ENCODE measurements at places on chromosomes 11 and 22. TPM values are rescaled to one million over a fixed set of nuclear protein-coding genes. Genes with fewer than 3 reads are reported as not detected.

CDC42BPG gene
- total RNA-seq = 0.37 TPM

PANX3 gene
- not detected for total RNA-seq

GNG3 gene
- not detected for total RNA-seq

IGLL1 gene
- total RNA-seq = not detected

CD6 gene
- total RNA-seq = 438 TPM

MS4A15 gene
- total RNA-seq = not detected

ZNF280B gene
- total RNA-seq = 2.4 TPM

MS4A1 gene
- total RNA-seq = not detected

BTBD18 gene
- not detected for total RNA-seq

C11orf87 gene
- not detected for total RNA-seq

PITPNM1 gene
- 111 TPM for total RNA-seq

NAP1L4 gene
- total RNA-seq = 344 TPM

LRRC74B gene
- not detected for total RNA-seq

GLB1L3 gene
- 15.7 TPM for total RNA-seq

CEND1 gene
- 3.9 TPM for total RNA-seq

RASL10A gene
- total RNA-seq = 0.61 TPM

FLRT1 gene
- not detected for total RNA-seq

KRTAP5-9 gene
- 0.22 TPM for total RNA-seq

SMIM35 gene
- total RNA-seq = not detected

GLYATL1 gene
- not detected for total RNA-seq

MS4A6A gene
- total RNA-seq = not detected

YAP1 gene
- total RNA-seq = 0.30 TPM

FOSL1 gene
- total RNA-seq = 18.7 TPM

CHADL gene
- total RNA-seq = 0.41 TPM

BSX gene
- not detected for total RNA-seq

SCGB2A2 gene
- total RNA-seq = not detected

RASD2 gene
- not detected for total RNA-seq

OR2AG2 gene
- not detected for total RNA-seq

ZC3H7B gene
- 28.3 TPM for total RNA-seq

OR51B5 gene
- not detected for total RNA-seq

CECR2 gene
- 0.06 TPM for total RNA-seq

IL18BP gene
- total RNA-seq = 21.9 TPM

EIF4G2 gene
- total RNA-seq = 1,188 TPM

ARFIP2 gene
- 44.0 TPM for total RNA-seq

SLC25A18 gene
- not detected for total RNA-seq

PLAAT3 gene
- total RNA-seq = 5.4 TPM

KCNJ11 gene
- total RNA-seq = not detected

OR52H1 gene
- not detected for total RNA-seq

FAM227A gene
- 0.63 TPM for total RNA-seq

MRPL48 gene
- 39.6 TPM for total RNA-seq

GRIK4 gene
- total RNA-seq = not detected

CCDC73 gene
- not detected for total RNA-seq

MMP7 gene
- total RNA-seq = not detected

AIFM3 gene
- total RNA-seq = not detected

CYB561A3 gene
- 62.3 TPM for total RNA-seq

P2RX6 gene
- not detected for total RNA-seq

UPK3A gene
- not detected for total RNA-seq

SLC22A25 gene
- not detected for total RNA-seq

KDM4D gene
- 1.0 TPM for total RNA-seq

PKDREJ gene
- not detected for total RNA-seq

TSG101 gene
- total RNA-seq = 24.8 TPM

FREY1 gene
- 1.8 TPM for total RNA-seq

XBP1 gene
- total RNA-seq = 62.3 TPM

RHOD gene
- 1.2 TPM for total RNA-seq

CSRP3 gene
- total RNA-seq = not detected

BBS1 gene
- 17.2 TPM for total RNA-seq

TPBGL gene
- 0.40 TPM for total RNA-seq

Data from activated T-helper 17 cell treated with anti-CD3 and anti-CD28 coated beads, Interleukin-2, amount 50 U/mL, for 72 hours (primary cell).